ENCODE measurements at places on chromosomes 13 and 19.

DNA sequence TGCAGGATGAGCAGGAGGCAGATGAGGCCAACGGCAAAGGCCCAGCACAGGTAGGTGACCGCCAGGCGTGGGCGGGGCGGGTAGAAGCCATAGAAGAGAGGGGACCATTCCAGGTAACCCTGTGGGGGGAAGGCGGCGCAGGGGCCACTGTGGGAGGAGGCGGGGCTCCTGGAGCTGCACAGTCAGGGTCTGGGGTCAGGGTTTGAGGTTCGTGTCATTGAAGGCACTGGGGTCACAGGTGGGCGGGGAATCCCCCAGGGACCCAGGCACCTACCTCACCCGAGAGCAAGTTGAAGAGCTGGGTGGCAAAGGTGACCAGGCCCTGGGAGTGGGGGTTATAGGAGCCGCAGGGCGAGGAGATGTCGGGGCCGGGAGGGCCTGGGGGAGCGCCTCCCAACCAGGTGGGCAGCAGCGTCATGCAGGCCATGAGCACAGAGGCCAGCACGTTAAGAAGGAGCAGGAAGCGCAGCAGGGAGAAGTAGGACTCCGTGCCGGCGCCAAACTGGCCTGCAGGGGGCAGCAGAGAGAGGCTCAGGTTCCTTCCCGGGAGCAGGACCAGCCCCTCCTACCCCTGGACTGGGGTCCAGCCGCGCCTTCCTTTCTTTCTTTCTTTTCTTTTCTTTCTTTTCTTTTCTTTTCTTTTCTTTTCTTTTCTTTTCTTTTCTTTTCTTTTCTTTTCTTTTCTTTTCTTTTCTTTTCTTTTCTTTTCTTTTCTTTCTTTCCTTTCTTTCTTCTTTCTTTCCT lies 4.6 kb downstream of the TMC4 start:
- peaks cover 21% of the 10 kb centered on the region for H3K4me1 ChIP-seq
- H3K27me3 ChIP-seq = peaks cover 3% of the 10 kb centered on the region
- no peaks in the 10 kb centered on the region for H3K36me3 ChIP-seq
- peak; percentile 95 for DNase-seq

GRCh38 chr13:28464861-28465460 lies 30.0 kb downstream of the FLT1 start:
- no peaks in the 10 kb centered on the region for H3K27me3 ChIP-seq
- H3K27ac ChIP-seq = no peak overlapping the region
- no peak for DNase-seq
- H3K36me3 ChIP-seq = no peaks in the 10 kb centered on the region

DNA sequence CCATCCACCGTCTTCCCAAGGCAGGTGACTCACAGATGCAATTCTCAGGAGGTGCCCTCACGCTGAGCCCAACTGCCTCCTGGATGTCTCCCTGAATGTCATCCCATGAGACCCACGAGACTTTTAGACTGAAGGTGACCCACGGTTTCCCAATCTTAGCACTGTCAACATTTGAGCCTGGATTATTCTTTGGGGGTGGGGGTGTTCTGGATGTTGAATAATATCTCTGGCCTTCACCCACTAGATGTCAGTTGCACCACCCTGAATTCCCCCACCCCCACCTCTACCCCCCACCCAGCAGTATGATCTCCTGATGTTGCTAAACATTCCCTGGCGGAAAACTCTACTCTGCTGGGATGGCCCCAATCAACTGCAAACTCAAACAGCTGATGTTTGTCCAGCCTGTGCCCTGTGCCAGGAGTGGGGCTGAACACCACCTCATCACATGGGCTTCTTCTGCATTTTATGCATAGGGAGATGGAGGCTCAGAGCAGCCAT lies 2.2 kb upstream of the CYP4F22 start:
- no peak overlapping the region for H3K4me3 ChIP-seq
- H3K4me1 ChIP-seq = peaks cover 24% of the 10 kb centered on the region
- H3K27me3 ChIP-seq = peaks cover 43% of the 10 kb centered on the region
- DNase-seq = no peak

DNA sequence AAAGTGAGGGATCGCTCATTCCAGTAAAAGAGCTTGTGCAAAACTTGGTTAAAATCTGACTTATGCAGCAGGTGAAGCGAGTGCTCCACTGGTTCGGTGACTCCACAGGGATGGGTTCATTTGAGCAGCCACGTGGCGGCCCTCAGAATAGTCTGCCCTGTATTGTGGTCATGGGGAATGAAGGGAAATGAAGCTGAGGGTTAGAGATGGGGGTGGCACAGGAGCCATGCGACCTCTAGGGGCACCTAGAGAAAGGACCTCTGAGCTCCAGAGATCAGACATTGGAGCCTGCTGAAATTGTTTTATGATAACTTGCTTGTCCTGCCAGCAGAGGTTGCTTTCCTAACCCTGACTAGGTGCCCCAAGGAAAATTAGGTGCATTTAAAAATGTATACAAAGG lies 26.6 kb downstream of the CBY2 start:
- no peaks in the 10 kb centered on the region for H3K36me3 ChIP-seq
- H3K27ac ChIP-seq = no peak overlapping the region
- no peaks in the 10 kb centered on the region for H3K4me1 ChIP-seq
- no peak for DNase-seq
- no peak overlapping the region for H3K4me3 ChIP-seq

- no peak for DNase-seq
- no peaks in the 10 kb centered on the region for H3K36me3 ChIP-seq
- peaks cover 3% of the 10 kb centered on the region for H3K27me3 ChIP-seq
- H3K4me1 ChIP-seq = no peaks in the 10 kb centered on the region
These were observed 480.7 kb downstream of the MYO16 start for GRCh38 chr13:109110159-109110558.

DNA sequence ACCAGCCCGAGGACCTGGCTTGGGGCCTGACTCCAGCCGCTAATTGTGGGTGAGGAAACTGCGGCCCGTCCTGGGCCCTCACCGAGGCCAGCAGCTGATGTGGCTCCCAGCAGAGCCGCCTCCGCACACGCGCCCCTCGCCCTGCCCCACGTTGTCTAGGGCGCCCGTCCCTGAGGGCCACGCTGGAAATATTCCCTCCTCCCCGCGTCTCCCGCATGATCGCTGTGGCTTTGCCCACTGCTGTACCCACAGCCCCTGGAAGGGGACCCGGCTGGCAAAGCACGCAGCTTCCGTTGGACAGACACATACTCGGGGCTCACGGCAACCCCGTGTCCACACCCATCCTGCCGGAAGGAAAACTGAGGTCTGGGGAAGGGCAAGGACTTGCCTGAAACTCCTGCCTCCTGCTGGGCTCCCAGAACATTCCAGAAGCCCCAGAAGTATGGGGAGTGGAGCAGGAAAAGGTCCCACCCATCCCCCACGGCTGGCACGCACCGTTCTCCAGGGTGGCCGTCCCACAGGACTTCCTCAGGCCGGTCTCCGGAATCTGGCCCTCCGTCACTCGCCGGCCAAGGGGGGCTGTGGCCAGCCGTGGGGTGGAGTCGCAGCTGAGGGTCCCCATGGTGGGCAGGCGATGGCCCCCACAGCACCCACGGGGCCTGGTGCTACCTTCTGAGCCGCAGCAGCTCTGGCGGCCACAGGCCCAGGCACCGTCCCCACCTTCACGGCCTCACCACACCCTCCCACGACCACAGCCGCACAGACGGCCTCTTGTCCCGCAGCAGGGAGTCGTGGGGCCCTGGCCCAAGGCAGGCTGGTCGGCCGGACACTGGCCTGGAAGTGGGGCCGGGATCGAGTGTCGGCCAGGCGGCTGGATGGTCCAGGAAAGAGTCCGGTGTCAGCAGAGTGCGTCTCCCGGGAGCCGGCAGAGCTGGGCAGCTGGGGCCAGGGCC lies 13.6 kb upstream of the SHC2 start:
- no peak overlapping the region for H3K4me3 ChIP-seq
- H3K27me3 ChIP-seq = peaks cover 11% of the 10 kb centered on the region
- H3K36me3 ChIP-seq = no peaks in the 10 kb centered on the region
- no peak for DNase-seq

- H3K4me1 ChIP-seq = no peaks in the 10 kb centered on the region
- H3K36me3 ChIP-seq = no peaks in the 10 kb centered on the region
- H3K27me3 ChIP-seq = peaks cover 3% of the 10 kb centered on the region
- no peak overlapping the region for H3K4me3 ChIP-seq
These were observed 333.9 kb downstream of the UQCRFS1 start for GRCh38 chr19:28878862-28879566.

DNA sequence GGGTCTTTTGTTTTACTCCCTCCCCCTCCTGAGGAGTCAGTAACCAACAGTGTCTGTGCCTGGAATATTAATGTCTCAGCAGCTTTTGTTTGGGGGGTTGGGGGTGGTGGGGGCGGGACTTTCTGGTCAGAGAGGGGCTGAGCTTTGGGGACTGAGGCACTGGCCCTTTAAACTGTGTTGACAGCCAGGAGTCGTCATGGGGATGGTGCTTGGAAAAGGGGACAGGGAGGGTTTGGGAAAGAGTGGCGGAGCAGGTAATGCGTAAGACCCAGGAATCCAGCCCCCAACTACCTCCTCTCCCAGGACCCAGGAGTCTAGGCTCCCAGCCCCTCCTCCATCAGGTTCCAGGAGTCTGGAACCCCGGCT lies 5.2 kb downstream of the CADM4 start:
- no peak for DNase-seq
- H3K4me1 ChIP-seq = peaks cover 38% of the 10 kb centered on the region
- H3K36me3 ChIP-seq = no peaks in the 10 kb centered on the region
- peak overlapping the region; percentile 60 for H3K27ac ChIP-seq

GRCh38 chr13:47991859-47992258 lies 9.2 kb downstream of the SUCLA2 start:
- no peak overlapping the region for H3K27ac ChIP-seq
- no peak for DNase-seq
- peaks cover 50% of the 10 kb centered on the region for H3K36me3 ChIP-seq

- H3K4me1 ChIP-seq = peaks cover 39% of the 10 kb centered on the region
- H3K36me3 ChIP-seq = no peaks in the 10 kb centered on the region
- peaks cover 34% of the 10 kb centered on the region for H3K27me3 ChIP-seq
These were observed 8.7 kb downstream of the PDE4A start for GRCh38 chr19:10428996-10429381.

- DNase-seq = no peak
- H3K4me3 ChIP-seq = peak overlapping the region; percentile 72
- peaks cover 29% of the 10 kb centered on the region for H3K4me1 ChIP-seq
- no peaks in the 10 kb centered on the region for H3K27me3 ChIP-seq
- H3K36me3 ChIP-seq = peaks cover 3% of the 10 kb centered on the region
These were observed 2.0 kb downstream of the DNAJC3 start for GRCh38 chr13:95678967-95679366.

GRCh38 chr13:77375560-77376108 lies 48.7 kb upstream of the MYCBP2 start:
- H3K27ac ChIP-seq = no peak overlapping the region
- H3K27me3 ChIP-seq = no peaks in the 10 kb centered on the region
- DNase-seq = no peak
- no peak overlapping the region for H3K4me3 ChIP-seq
- H3K36me3 ChIP-seq = no peaks in the 10 kb centered on the region

DNA sequence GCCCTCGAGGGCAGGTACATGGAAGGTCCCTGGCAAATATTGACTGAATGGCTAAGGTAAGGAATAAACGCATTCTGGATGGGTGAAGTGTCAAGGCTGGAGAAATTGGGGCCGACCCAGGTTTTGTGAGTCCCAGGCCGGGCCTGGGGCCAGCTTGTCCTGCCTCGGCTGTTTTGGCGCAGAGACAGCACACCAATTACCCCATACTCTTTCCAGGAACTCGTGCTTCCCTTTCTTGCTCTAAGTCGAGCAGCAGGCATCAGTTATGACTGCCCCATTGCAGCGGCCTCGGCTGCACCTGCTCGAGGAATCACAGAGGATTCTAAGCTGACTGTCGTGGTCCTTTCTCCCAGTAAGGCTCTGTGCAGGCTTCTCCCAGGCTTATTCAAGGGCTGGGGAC lies 67.1 kb downstream of the ZNF536 start:
- no peak overlapping the region for H3K27ac ChIP-seq
- no peaks in the 10 kb centered on the region for H3K36me3 ChIP-seq
- H3K27me3 ChIP-seq = peaks cover 3% of the 10 kb centered on the region
- DNase-seq = no peak
- no peaks in the 10 kb centered on the region for H3K4me1 ChIP-seq

DNA sequence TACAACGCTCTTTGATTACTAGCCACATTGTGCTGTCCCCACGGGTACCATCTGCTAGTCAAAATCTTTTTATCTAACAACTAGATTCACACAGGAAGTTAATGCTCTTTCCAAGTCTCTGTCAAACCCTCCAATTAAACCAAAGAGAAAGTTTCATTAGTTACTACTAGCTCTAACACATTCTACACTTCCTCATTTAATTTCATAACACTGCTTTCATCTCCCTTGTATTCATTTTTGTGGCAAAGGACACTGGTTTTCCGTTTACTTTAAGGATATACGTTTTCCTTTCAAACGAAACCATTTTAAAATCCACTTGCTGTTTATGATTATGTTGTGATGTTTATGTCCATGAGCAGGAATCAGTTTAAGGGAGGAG lies 5.3 kb downstream of the DYRK1B start:
- peaks cover 27% of the 10 kb centered on the region for H3K4me1 ChIP-seq
- no peak for DNase-seq
- H3K36me3 ChIP-seq = peaks cover 58% of the 10 kb centered on the region
- no peak overlapping the region for H3K4me3 ChIP-seq
- no peaks in the 10 kb centered on the region for H3K27me3 ChIP-seq
- H3K27ac ChIP-seq = no peak overlapping the region

DNA sequence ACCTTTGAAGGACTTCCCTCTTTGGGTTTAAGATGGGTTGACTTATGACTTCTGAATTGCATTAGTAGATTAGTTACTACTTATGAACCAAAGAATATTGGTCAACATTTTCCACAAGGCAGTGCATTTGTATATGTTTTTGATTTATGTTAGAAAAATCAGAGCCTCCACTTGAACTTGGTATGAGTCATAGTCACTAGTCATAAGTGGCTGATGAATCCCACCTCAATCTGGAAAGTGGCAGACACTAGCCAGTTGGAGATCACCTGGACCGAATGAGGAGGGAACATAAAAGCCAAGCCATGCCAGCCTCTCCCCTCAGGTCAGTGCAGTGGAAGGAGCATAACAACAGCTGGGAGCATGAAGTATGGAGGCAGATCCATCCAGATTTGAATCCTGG lies 39.3 kb upstream of the SPART start:
- no peak overlapping the region for H3K4me3 ChIP-seq
- DNase-seq = no peak
- H3K4me1 ChIP-seq = no peaks in the 10 kb centered on the region
- no peaks in the 10 kb centered on the region for H3K36me3 ChIP-seq
- H3K27ac ChIP-seq = no peak overlapping the region

GRCh38 chr13:58056426-58056825 lies 424.9 kb downstream of the PCDH17 start:
- H3K4me3 ChIP-seq = no peak overlapping the region
- no peak overlapping the region for H3K27ac ChIP-seq
- no peak for DNase-seq

GRCh38 chr13:110485604-110486003 lies 75.9 kb downstream of the RAB20 start:
- DNase-seq = no peak
- H3K27me3 ChIP-seq = no peaks in the 10 kb centered on the region
- H3K4me1 ChIP-seq = no peaks in the 10 kb centered on the region
- H3K4me3 ChIP-seq = no peak overlapping the region
- H3K27ac ChIP-seq = no peak overlapping the region

- peaks cover 69% of the 10 kb centered on the region for H3K27me3 ChIP-seq
- H3K27ac ChIP-seq = no peak overlapping the region
- peaks cover 28% of the 10 kb centered on the region for H3K4me1 ChIP-seq
- no peak for DNase-seq
These were observed 1.0 kb downstream of the NCCRP1 start for GRCh38 chr19:39197808-39198207.

Data from suprapubic skin (tissue), 4 donors.